ENCODE measurements at places on chromosomes 6 and 20.

- H3K27ac ChIP-seq: no peak overlapping the region
- H3K4me3 ChIP-seq: no peak overlapping the region
- no peaks in the 10 kb centered on the region for H3K36me3 ChIP-seq
- no peaks in the 10 kb centered on the region for H3K4me1 ChIP-seq
Measured at GRCh38 chr6:145531822-145532221, 203.5 kb downstream of the EPM2A start.

DNA sequence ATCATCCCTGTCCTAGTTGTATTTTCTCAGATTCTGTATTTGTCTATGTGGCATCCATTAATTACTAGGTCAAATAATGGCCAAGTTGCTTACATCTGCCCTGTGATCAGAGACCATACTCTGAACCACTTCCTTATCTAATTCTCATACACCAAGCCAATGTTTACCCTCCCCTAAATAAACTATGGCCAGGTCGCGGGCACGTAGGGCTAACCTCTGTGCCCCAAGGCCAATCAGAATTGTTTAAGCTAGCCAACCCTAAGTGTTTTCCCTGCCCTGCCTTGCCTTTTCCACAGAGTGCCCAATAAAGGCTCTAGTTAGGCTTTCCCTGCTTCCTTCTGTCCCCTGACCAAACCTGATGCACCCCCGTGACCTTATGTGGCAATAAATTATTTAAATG, 2.8 kb upstream of the CALHM4 start:
- H3K4me1 ChIP-seq: no peaks in the 10 kb centered on the region
- no peak overlapping the region for H3K4me3 ChIP-seq

DNA sequence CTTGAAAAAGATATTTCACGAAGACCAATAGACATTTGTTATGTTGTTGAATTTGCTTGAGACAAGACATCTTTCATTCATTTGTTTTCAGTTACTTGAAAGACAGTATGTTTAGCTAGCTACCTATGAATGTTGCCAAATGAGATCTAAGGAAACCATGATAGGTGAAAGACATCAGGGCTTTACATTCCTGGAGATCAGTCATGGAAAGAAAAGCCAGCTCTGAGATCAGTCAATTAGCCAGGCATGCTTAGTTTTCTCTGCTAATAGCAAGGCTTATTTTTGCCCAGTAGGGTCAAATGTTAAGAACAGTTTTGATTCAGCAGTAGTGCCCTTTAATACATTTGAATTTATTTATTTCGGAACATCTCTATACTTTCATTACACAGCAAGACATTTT, 116.5 kb upstream of the EDN1 start:
- no peaks in the 10 kb centered on the region for H3K36me3 ChIP-seq
- H3K4me3 ChIP-seq: no peak overlapping the region
- H3K27me3 ChIP-seq: no peaks in the 10 kb centered on the region
- H3K27ac ChIP-seq: no peak overlapping the region

GRCh38 chr6:85126485-85127167, 323.3 kb upstream of the NT5E start:
- no peaks in the 10 kb centered on the region for H3K4me1 ChIP-seq
- H3K4me3 ChIP-seq: no peak overlapping the region

GRCh38 chr6:117191009-117191408, 74.3 kb upstream of the VGLL2 start:
- H3K27ac ChIP-seq: no peak overlapping the region
- H3K36me3 ChIP-seq: no peaks in the 10 kb centered on the region
- H3K4me1 ChIP-seq: no peaks in the 10 kb centered on the region
- no peak overlapping the region for H3K4me3 ChIP-seq

- H3K4me1 ChIP-seq: no peaks in the 10 kb centered on the region
- no peak overlapping the region for H3K27ac ChIP-seq
- no peak for DNase-seq
- H3K4me3 ChIP-seq: no peak overlapping the region
- no peaks in the 10 kb centered on the region for H3K27me3 ChIP-seq
- no peaks in the 10 kb centered on the region for H3K36me3 ChIP-seq
Measured at GRCh38 chr20:46695892-46696291, 6.6 kb upstream of the TP53RK start.

DNA sequence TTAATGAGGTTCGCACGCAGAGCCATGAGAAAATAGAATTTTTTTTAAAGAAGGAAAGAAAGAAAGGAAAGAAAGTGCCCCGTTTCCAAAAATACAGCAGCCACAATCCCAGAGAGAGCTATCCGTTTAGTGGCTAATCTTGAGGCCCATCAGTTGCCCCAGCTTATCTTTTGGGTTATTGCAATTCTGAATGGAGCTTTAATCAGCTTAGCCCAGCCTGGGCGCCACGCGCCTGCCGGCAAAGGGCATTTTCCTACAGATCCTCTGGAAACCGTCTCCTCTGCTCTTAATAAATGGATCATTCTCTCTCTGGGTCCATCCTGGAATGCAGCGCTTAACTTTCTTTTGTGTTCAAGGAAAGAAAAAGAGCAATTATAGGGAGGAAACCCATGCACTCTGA, 413.3 kb downstream of the MAFB start:
- H3K4me1 ChIP-seq: no peaks in the 10 kb centered on the region
- H3K36me3 ChIP-seq: no peaks in the 10 kb centered on the region
- no peak overlapping the region for H3K27ac ChIP-seq
- no peak overlapping the region for H3K4me3 ChIP-seq
- no peak for DNase-seq
- peaks cover 4% of the 10 kb centered on the region for H3K27me3 ChIP-seq

- H3K4me3 ChIP-seq: no peak overlapping the region
- DNase-seq: no peak
- no peak overlapping the region for H3K27ac ChIP-seq
- H3K27me3 ChIP-seq: no peaks in the 10 kb centered on the region
- no peaks in the 10 kb centered on the region for H3K36me3 ChIP-seq
- H3K4me1 ChIP-seq: peaks cover 9% of the 10 kb centered on the region
Measured at GRCh38 chr20:32132911-32133549, 23.5 kb downstream of the TM9SF4 start.

DNA sequence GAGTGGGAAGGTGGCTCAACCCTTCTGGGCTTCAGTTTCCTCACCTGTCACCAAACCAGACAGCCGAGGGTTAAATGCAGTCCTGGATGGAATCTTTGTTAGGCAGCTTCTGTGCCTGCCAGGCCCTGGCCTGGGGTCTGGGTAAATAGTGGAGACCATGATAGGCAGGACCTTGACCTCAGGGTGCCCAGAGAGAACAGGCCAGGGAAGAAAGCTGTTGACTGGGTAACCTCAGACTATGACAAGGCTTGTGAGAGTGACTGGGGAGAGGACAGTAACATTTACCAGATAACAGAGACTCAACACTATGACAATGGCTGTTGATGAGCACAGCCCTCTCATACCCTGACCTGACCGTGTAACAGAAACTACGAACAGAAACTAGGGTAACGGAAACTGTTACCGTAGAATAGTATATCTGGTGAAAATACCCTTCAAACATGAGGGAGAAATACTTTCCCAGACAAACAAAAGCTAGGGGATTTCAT, 218.3 kb downstream of the PREX1 start:
- peaks cover 9% of the 10 kb centered on the region for H3K27me3 ChIP-seq
- H3K4me1 ChIP-seq: peaks cover 8% of the 10 kb centered on the region
- H3K36me3 ChIP-seq: peaks cover 6% of the 10 kb centered on the region
- H3K27ac ChIP-seq: no peak overlapping the region
- no peak overlapping the region for H3K4me3 ChIP-seq

GRCh38 chr20:35434085-35435005, 3.7 kb downstream of the GDF5 start:
- H3K27me3 ChIP-seq: peaks cover 6% of the 10 kb centered on the region
- peaks cover 7% of the 10 kb centered on the region for H3K4me1 ChIP-seq
- no peak for DNase-seq
- no peak overlapping the region for H3K27ac ChIP-seq
- H3K36me3 ChIP-seq: no peaks in the 10 kb centered on the region
- H3K4me3 ChIP-seq: no peak overlapping the region

DNA sequence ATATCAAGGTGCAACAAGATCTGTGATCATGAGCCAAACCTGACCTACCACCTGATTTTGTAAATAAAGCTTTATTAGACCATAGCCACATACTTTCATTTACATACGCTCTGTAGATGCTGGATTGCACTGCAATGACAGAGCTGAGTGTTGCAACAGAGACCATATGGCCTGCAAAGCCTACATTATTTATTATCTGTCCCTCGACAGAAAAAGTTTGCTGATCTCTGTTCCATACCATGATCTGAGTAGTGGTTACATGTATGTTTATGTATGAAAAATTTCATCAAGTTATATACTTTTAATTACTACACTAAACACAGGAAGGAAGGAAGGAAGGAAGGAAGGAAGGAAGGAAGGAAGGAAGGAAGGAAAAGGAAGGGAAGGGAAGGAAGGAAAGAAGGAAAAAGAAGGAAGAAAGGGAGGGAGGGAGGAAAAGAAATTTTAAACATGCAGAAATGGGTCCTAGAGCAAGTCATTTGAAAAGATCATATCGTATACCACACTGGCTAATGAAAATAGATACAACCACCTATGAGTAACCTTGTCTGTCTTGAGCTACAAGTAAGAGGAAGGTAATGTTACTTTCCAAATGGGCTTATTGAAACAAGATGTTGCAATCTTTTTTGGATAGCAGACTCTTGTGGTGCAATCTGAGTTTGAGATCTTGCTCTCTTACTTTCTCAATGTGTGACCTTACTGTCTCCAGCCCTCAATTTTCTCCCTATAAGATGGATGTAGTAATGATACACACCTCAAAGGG, 441.0 kb downstream of the KIF16B start:
- H3K27ac ChIP-seq: no peak overlapping the region
- H3K4me3 ChIP-seq: no peak overlapping the region
- H3K4me1 ChIP-seq: peaks cover 3% of the 10 kb centered on the region
- no peak for DNase-seq
- peaks cover 3% of the 10 kb centered on the region for H3K36me3 ChIP-seq

GRCh38 chr6:27479319-27480182, 6.6 kb upstream of the ZNF184 start:
- H3K4me1 ChIP-seq: peaks cover 2% of the 10 kb centered on the region
- H3K27ac ChIP-seq: no peak overlapping the region
- H3K4me3 ChIP-seq: no peak overlapping the region
- peak; percentile 79 for DNase-seq
- peaks cover 4% of the 10 kb centered on the region for H3K27me3 ChIP-seq

DNA sequence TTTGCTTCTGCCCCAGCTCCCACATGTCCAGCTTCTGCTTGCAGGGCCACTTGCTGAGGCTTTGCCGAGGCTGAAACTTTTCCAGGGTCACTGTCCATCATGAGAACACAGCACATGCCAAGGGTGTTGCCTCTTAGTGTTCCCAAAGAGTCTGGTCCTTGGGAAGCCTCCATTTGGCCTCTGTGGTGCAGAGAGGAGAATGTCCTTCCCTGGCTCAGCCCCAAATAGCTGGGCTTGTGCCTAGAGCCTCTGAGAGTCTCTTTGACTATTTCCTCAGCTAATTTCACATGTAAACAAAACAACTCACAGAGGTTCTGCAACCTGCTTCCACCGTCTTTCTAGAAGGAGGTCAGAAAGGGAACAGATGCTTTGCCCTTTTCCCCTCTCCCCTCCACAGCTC, 40.4 kb upstream of the RAB23 start:
- no peak overlapping the region for H3K27ac ChIP-seq
- no peaks in the 10 kb centered on the region for H3K4me1 ChIP-seq
- peaks cover 6% of the 10 kb centered on the region for H3K27me3 ChIP-seq
- H3K36me3 ChIP-seq: no peaks in the 10 kb centered on the region

DNA sequence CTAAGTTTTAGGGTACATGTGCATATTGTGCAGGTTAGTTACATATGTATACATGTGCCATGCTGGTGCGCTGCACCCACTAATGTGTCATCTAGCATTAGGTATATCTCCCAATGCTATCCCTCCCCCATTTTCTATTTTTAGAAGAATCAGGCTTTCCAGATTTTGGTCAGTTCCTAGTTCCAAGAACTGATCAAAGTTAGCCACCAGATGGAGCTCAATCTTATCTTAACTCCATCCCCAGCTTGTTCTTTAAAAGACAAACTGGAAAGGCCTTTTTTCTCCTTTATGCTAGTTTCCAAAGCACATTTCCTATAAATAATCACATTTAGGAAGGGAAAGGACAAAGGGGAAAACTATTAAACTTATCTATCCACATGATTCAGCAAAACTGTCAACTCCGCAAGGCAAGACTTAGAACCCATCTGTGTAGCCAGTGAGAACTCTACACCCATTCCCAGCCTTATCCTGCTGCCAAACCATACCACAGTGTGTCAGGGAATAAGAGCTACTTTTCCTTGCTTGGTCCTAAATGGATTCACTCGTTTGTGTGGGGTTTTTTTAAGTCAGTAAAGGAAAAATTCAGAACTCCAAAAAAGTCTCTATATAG, 22.8 kb upstream of the KHDC1 start:
- no peaks in the 10 kb centered on the region for H3K36me3 ChIP-seq
- H3K27ac ChIP-seq: no peak overlapping the region
- no peak overlapping the region for H3K4me3 ChIP-seq
- H3K4me1 ChIP-seq: no peaks in the 10 kb centered on the region
- no peaks in the 10 kb centered on the region for H3K27me3 ChIP-seq

GRCh38 chr6:157644043-157644810, 178.8 kb upstream of the SNX9 start:
- H3K27me3 ChIP-seq: peaks cover 2% of the 10 kb centered on the region
- peaks cover 3% of the 10 kb centered on the region for H3K36me3 ChIP-seq
- no peak overlapping the region for H3K4me3 ChIP-seq
- no peak for DNase-seq

All from glutamatergic neuron (in vitro differentiated cells).